ENCODE measurements at places on chromosomes 2 and 18.

- no peak for DNase-seq
Measured at GRCh38 chr2:99598441-99598840, 108.6 kb upstream of the REV1 start.

DNA sequence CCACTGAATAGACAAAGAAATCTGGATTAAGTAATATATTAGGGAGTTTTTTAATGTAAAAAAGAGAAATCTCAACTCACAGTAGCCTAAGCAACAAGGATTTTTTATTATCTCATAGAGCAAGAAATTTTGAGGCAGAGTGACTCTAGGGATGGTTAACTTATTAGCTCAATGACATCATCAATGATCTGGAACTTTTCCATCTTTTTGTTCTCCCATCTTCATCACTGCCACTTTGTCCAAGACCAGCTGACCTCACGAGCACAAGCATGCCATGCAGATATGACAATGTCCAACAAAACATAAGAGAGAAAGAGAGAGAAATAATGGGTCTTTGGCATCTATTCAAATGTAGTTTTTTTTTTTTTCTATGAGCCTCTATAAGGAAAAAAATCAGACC lies 211.8 kb upstream of the RND3 start:
- DNase-seq = no peak

DNA sequence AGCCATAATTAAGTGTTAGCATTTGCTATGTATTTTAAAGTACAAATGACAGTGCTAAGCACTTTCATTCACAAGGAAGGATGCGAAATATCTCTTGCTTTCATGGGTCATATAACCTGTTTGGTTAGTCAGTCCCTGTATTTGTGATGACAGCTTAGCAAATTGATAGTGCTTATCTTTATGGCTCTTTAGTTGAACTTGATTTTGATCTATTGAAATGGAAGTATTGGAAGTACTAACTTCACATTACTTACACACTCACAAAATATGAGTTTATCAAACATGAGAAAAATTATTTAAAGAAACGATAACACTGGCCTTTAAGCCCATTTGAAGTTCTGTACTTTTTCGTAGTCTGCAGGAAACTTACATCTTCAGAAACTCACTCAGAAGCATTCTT lies 97.4 kb upstream of the NEUROD1 start:
- DNase-seq = no peak

GRCh38 chr2:109407276-109408042 lies 206.3 kb downstream of the SEPTIN10 start:
- no peak for DNase-seq

DNA sequence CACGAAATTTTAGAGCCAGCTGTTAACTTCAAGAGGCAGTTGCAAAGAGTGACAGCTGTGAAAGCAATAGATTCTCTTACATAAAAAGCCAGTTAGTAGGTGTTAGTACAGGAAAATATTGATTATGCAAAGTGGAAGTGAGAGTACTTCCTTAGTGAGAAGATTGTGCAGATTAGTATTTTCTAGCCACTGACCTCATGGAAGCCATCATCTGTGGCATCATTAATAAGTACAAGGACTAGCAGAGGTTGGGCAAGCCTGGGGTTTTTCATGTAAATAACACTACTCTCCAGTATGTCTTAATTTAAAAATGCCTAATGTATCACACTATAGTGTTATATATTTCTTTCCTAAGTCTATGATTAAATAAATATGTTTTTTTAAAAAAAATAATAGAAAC lies 166.2 kb upstream of the DTNA start:
- DNase-seq = no peak

GRCh38 chr2:39228413-39229209 lies 15.2 kb downstream of the CDKL4 start:
- DNase-seq = no peak

DNA sequence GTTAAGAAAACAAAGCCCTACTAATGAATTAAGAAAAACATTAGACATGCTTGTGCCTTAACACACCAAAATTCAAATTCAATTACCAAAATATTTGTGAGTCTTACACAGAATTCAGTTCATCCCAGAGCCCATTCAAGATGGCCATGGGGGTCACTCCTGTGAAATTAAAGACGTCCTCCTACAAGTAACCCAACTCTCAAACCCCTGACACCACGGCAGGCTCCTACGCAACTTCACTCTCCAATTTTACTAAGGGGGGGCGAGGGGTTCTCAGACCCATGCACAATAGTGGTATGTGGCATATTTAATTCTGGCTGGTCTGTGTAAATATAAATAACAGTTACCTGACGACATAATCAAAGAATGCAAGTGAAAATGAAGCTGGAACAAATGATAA lies 5.0 kb downstream of the ZNF516 start:
- DNase-seq = no peak
